ENCODE measurements at places on chromosomes 2 and 18.

DNA sequence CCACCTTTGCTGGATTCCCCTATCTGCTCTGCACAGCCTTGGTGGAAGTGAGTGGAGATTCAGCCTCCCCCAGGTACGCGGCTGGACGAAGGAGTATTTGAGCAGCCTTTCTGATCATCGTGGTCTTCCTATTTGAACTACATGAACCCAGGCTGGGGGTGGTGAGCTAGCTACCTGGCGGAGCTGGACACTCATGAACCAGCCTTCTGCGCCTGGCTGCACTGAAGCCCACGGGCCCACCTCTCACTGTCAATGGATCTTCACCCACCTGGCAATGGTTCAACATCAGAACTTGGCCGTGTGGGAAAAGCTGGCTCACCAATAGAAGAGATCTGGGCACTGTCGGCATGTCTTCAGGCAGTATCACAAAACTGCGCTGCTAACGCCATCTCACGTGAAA is 35.4 kb downstream of the ANKMY1 start:
- no peak for DNase-seq

DNA sequence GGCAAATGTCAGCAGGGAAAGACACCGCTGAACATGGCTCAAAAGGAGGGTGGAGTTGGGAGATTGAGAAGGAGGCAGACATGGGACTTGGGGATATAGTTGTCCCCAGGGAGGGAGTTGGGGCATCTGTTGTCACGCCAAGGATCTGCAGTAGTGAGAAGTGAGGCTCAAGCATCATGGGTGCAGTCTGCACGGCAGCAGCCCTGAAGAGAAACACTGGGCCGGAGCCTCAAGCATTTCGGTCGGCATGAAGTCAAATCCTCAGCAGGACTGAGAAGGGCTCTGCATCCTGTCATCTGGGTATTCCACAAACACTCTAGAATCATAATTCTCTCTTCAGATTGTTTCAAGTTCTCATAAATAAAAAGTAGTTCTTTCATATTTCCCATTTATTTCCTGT is 132.7 kb upstream of the DAPL1 start:
- no peak for DNase-seq

GRCh38 chr18:3967359-3968180 is 487.5 kb downstream of the DLGAP1 start:
- DNase-seq, result no peak

- no peak for DNase-seq
Observed at GRCh38 chr2:232288489-232289030, 90.0 kb upstream of the ALPP start.

GRCh38 chr2:419687-420317 is 131.9 kb upstream of the ALKAL2 start:
- no peak for DNase-seq

DNA sequence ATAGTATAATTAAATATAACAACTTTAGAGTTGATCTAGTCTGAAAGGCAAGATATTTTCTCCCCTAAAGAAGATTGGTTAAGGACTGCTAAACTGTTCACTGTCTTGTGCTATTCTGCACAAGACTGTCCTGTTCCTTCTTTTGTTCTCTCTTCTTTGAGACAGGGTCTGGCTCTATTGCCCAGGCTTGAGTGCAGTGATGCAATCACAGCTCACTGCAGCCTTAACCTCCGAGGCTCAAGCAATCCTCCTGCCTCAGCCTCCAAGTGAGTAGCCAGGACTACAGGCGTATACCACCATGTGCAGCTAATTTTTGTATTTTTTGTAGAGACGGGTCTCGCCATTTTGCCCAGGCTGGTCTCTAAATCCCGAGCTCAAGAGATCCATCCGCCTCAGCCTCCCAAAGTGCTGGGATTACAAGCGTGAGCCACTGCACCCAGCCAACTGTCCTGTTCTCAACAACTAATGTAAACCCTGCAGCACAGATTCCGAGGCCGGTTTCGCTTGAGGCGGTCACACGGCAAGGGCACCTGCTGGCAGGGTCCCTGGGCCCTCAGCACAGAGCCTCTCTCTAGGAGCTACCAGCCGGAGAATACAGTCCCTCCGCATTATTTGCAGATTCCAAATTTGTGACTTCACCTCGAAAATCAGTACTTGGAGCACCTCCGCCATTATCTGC is 16.4 kb downstream of the PXDN start:
- no peak for DNase-seq

DNA sequence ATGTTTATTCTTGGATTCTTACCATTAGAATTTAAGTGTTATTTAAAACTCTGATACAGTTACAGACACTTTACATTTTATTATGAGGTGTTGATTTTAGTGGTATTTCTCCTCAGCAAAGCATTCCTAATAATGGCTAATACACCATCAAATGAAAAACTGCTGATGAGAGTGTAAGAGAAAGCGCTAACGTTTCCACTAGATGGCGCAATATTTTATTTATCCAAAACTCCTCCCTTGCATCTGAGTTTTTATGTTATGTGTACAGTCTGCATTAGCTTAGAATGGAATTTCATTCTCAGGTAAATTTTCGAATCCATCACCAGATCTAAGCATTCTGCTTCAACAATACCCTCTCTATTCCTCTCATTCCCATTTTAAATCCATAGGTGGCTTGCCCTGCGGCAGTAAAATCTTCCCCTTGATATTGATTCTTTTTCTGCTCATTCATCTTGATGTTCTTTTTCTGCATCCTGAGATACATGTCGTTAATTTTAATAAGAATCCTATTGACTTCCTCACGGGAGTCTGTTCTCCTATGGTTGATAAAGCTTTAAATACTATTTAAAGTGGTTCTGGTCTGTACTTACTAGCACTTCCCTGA is 53.9 kb downstream of the PRKRA start:
- DNase-seq, result peak; percentile 1

DNA sequence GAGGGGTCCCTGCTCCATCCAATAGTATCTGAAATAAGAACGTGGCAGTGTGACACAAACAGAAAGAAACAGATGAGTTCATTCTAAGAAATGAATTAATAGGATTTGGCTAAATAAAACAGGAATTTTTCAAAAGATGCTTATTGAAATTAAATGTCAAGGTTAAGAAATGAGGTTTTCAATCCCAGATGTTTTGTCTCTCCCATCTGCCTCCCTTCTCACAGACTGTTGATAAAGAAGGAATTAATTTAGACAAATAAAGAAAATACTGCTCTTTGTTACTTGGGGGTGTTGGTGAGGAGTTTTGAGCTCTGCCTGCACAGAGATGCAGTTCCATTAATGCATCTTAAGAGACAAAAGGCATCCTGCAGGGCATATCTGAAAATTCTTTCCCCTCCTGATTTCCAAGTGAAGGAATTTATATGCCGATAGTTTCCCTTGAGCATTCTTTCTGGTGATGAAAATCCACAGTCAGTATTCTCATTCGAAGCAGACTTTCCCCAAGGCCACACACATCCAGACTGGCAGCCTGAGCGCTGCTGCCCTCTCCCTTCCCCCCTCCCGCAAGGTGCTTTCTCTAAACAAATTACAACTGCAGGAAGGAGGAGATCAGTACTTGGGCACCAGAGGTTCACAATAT is 385.4 kb upstream of the RND3 start:
- no peak for DNase-seq

GRCh38 chr2:140696449-140696848 is 1434.4 kb downstream of the LRP1B start:
- no peak for DNase-seq

GRCh38 chr2:145887915-145888314 is 1368.0 kb upstream of the ZEB2 start:
- DNase-seq, result no peak

GRCh38 chr2:218889937-218890336 is 9.3 kb downstream of the WNT10A start:
- DNase-seq, result no peak

GRCh38 chr2:168426861-168427260 is 29.2 kb upstream of the CERS6 start:
- no peak for DNase-seq

GRCh38 chr18:79956276-79956675 is 4.8 kb upstream of the SLC66A2 start:
- DNase-seq, result no peak

- no peak for DNase-seq
Observed at GRCh38 chr2:30670453-30670852, 136.8 kb downstream of the CAPN13 start.

DNA sequence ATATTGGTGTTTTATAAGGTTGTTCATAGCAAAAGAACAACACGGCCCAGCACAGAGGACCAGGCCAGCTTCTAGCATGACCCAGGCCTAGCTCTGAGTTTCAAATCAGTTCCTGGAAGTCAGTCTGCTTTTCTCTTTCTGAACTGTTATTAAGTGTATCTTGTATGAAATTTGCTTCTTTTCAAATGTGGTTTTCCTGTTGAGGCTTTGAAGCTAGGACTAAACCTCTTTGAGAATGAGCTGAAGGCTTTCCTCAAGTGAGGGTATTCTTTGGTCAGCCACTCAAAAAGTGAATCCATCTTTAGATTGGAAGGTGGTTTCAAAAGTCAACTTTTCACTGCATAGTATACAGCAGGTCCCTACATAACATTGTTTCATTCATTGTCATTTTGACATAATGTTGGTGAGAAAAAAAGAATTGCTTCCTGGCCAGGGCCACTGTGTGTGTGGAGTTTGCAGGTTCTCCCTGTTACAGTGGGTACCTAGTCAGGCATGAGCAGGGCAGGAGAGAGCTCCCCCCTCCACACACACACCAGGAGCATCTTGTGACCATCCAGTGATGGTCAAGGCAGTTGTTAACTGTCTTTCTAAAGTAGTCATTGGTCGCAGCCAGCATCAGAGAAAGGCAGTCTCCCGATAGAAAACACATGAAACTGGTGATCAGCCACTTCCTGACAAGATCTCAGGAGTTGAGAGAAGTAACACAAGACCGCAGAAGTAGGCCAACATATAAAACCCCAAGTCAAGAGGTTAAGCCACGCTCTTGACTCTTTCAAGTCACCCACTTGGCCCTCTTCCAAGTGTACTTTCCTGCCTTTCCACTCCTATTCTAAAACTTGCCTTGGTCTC is 6.7 kb upstream of the ACAA2 start:
- DNase-seq, result no peak

DNA sequence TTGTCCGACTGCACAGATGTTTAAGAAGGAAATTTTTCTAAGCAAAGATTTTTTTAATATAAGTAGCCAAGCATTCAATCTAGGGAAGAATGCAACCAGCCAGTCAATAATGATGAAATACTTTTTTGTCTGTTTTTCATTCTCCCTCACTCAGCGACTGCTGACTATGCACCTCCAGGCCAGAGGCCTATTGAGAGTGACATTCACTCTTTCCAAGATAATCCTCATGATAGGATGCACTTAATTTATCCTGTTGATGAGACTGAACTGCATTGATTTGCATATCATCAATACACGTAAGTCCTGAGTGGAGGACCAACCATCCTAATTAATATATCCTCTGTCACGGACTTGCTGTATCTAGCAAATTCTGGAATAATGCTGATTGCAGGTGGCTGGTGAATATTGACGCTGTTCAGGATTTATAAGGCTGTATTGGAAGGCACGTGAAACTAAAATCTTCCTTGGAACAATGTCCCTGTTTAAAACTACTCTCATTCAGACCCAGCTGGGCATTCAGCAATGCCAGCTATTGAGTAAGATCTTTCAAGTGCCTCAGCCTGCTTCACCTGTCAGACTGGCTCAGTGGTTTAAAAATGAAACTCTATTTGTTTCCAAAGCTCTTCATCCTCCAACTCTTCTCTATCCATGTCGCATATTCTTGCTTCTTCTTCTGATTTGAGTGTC is 142.2 kb downstream of the MAP2 start:
- no peak for DNase-seq

- DNase-seq, result peak; percentile 25
Observed at GRCh38 chr18:66872277-66872676, 268.4 kb upstream of the CDH19 start.

DNA sequence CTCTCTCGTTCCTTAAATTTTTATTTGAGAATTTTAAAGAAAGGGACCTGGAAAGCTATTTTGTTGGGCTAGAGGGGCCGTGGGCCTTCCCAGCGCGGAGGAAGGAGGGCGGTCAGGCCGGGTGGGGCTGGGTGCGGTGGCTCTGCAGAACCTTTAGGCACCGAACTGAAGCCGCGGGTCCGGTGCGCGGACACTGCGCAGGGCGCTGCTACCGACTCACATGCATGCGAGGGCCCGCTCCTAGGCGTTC is 1.6 kb upstream of the TWIST2 start:
- DNase-seq, result no peak

DNA sequence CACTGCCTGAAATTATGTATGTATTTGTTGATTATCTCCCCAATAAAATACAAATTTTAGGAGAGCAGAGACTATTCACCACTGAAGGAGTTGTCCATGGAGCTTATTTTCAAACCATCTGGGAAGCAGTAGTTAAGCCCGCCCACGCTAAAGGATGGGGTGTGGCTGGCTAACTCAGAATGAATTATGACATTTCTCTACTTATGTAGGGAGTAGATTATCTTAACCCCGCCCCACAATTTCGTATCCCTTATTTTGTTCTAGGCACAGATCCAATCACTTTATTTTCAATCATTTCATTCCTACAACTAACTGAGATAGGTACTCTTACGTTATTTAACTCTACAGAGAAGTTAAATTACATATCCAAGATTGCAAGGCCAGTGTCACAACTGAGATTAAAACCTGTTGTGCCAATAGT is 1.4 kb upstream of the LAPTM4A start:
- DNase-seq, result peak; percentile 54

DNA sequence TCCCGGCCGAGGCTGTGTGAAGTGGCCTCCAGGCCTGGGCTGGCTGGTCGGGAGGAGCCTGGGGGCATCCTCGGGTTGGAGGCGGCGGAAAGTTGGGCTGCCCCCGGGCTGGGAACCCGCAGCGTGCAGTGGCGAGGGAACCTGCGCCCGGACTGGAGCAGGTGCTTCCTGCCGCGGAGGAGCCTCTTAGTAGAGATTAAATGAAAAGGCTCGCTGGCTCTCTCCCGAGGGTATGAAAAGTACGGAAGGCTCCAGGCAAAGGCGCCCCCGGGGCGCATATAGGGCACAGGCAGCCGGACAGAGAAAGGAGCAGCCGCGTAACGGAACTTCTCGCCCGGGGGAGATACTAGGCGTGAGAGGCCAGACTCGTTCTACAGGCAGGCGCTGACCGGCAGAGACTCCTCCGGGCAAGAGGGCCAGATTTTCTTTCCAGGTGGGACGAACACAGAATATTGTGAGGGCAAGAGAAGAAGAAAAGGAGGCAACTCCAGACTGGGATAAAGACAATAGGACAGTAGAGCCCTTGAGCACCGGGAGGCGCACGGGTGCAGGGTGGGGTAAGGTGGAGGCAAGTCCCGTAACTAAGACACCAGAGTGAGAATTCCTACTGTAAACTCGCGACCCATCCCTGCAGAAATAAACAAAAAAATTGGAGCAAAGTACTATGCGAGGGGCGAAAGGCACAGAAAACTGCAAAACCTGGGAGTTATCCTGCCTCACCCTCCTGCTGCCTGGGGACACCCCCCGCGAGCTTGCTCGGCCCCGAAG is 816 bp downstream of the CDH2 start:
- DNase-seq, result peak; percentile 12

GRCh38 chr2:27891673-27892105 is 1.2 kb downstream of the BABAM2 start:
- no peak for DNase-seq

GRCh38 chr2:61660511-61661388 is 122.6 kb upstream of the XPO1 start:
- no peak for DNase-seq

DNA sequence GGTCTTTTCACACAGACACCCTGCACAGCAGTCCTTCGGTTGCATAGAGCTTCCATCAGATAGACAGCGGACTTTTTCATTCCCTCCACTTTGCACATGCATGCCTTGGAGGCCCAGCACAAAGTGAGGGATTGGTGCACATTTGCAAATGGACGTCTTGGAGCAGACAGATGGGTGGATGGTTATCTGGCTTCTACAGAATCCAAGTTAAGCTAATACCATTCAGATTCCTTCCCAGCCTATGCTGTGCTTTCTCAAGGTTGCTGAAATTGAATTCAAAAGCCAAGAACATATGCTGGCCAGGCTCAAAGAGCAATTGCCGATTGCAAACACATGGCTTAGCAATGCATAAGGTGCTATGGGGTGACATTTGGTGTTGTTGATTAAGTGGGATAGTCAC is 186.4 kb downstream of the VAPA start:
- DNase-seq, result no peak

All from NCI-H446 treated with DMSO at 0.1 percent for 48 hours (cell line).